Left ventricle myocardium inferior (tissue), 1 donor: ENCODE measurements at places on chromosomes 7 and 10. TPM values are rescaled to one million over a fixed set of nuclear protein-coding genes. Genes with fewer than 3 reads are reported as not detected.

ZNF488 gene
- total RNA-seq = 0.05 TPM

ZNRF2 gene
- total RNA-seq = 10.9 TPM

DNA sequence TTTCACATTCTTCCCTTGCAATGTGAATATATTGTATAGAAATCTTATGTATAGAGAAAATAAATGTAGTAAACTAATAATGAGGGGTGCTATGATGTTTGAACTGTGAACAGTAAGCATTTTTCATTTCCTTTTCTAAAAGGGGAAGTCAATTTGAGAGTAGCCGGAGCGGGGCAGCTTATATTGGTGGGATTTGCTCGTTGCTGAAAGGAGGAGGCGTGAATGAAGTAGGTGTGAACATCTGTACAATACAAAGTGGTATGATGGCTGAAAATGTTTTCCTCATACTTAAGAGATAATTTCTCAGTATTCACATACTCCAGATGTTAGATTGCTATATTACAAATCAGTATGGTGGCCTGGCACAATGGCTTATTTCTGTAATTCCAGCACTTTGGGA is 87.1 kb downstream of the SRI start:
- DNase-seq = no peak

- DNase-seq = no peak
Observed at GRCh38 chr10:6748029-6748428, 168.0 kb upstream of the PRKCQ start.

DNA sequence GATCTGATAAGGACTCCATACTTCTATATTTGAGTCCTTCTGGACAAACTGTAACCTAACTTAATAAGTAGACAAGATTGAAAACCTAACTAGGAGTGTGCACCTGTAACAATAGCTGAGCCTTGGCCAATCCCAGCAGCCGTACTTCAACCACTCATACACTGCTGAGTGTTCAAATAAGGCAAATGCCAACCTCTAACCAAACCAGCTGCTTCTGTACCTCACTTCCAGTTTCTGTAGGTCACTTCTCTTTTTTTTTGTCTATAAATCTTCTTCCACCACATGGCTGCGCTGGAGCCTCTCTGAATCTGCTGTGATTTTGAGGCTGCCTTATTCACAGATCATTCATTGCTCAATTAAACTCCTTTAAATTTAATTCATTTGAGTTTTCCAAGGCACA is 753.2 kb downstream of the DNAJB9 start:
- DNase-seq = no peak

GRCh38 chr10:46297406-46298204 is 10.8 kb downstream of the ANTXRL start:
- DNase-seq = no peak

- DNase-seq = no peak
Observed at GRCh38 chr7:107596881-107597581, 17.0 kb downstream of the BCAP29 start.

- DNase-seq = no peak
Observed at GRCh38 chr7:106068538-106068961, 43.6 kb downstream of the SYPL1 start.
